ENCODE measurements at places on chromosomes 11 and 22.

- peaks cover 3% of the 10 kb centered on the region for H3K36me3 ChIP-seq
- H3K27me3 ChIP-seq, result peaks cover 45% of the 10 kb centered on the region
- H3K4me1 ChIP-seq, result peaks cover 7% of the 10 kb centered on the region
- H3K4me3 ChIP-seq, result no peak overlapping the region
- DNase-seq, result no peak
- no peak overlapping the region for H3K27ac ChIP-seq
Observed at GRCh38 chr11:44408711-44409470, 99.0 kb upstream of the ALX4 start.

DNA sequence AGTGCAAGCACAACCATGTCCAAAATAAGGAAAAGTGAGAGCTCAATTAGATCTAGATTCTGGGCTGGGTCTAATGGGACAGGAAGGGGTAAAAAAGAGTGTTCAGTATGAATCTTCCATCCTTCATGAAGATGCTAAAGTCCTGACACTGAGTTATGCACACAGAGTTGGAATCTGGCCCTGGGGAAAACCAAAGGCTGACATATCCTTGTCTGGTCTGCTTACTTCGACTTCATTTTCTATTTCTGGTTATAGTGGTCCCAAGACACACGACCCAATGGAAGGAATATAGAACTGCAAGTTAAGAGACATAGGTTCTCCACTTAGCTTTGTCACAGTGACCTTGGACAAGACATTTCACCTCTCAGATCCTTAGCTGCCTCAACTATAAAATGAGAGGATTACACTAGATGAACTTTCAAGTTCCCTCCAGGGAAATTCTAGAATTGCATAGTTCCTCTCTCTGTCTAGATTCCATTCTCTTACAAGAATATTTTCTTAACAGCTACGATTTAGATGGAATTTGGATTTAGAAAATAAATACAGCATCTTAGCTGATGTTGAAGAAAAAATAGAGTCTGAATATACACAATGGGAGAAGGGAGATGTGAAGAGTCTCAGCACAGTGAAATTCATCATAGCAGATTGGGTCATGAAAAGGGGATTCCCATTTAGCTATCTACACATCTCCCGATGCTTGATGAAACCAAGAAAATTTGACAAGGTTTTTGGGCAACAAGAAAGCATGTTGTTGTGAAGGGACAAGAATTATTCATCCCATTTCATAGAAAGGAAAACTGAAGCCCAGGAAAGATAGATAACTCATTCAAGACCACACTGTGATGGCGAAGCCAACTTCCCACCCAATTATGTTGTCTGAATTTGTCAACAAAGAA lies 3.3 kb downstream of the BLID start:
- DNase-seq, result no peak
- no peak overlapping the region for H3K27ac ChIP-seq
- H3K27me3 ChIP-seq, result peaks cover 15% of the 10 kb centered on the region

- H3K27ac ChIP-seq, result no peak overlapping the region
- H3K4me3 ChIP-seq, result no peak overlapping the region
- no peak for DNase-seq
- H3K27me3 ChIP-seq, result no peaks in the 10 kb centered on the region
- H3K36me3 ChIP-seq, result peaks cover 14% of the 10 kb centered on the region
- H3K4me1 ChIP-seq, result peaks cover 5% of the 10 kb centered on the region
Observed at GRCh38 chr22:26748845-26749244, 91.5 kb downstream of the MIAT start.

DNA sequence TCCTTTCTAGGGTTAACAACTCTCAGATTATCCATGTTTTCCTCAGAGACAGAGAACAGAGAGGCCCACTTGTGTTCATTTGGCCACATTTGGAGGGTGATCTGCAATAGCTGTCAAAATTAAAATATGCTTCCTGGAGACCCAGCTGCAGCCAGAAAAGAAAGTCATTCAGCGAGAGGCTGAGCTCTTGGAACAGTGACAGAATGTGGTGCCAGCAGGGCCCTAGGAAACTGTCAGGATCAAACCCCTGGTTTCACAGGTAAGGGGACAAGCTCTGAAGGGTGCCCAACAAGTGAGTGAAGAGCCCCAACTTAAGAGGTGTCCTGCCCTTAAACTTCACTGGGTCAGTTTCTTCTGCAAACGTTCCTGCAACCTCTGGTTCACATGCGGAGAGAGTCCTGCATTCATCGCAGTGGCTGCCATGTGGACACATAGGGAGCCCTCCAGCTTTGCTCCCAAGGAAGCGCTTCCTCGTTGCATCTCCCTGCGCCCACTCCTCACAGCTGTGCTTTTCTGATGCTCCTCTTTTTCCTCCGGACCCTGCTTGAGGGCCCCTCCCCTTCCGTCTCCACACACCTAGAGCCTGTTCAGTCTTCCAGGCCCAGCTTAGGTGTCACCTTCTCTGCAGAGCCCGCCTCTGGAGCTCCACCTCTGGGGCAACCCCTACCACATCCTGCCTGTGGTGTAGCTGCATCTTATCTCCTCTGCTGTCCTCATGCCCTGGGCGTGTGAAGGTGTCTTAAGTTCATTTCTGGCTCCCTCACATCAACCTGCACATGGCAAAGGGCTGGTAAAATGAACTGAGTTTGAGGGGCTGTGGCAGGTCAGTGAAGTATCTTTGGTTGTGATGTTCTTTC lies 3.9 kb downstream of the UCP3 start:
- H3K27ac ChIP-seq, result no peak overlapping the region
- DNase-seq, result no peak
- H3K4me3 ChIP-seq, result no peak overlapping the region
- H3K36me3 ChIP-seq, result peaks cover 2% of the 10 kb centered on the region

DNA sequence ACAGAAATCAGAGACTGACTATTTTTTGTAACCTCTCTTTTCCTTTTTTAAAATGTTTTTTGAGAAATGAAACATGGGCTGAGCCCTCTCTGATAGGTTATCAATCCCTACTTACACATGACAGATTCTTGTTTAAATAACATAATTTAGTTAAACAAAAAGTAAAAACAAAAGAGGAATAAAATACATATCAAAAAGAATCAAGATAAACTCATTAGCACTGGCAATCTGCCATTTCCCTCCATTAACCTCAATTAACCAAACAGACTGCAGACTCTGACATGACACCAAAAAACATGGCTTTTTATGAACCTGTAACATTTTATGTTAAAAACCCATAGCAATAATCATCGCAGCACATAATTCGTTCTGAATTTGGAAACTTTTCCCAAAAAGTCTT lies 284.4 kb upstream of the MTNR1B start:
- H3K4me3 ChIP-seq, result no peak overlapping the region
- no peak for DNase-seq
- no peaks in the 10 kb centered on the region for H3K27me3 ChIP-seq
- H3K4me1 ChIP-seq, result no peaks in the 10 kb centered on the region
- no peak overlapping the region for H3K27ac ChIP-seq

All from stimulated activated naive B cell treated with anti-CD40 and anti-IgM and Interleukin-4, amounts not matched to agents 10 μg/mL and 1 μg/mL and 100 μg/mL, for 72 hours (primary cell).